ENCODE measurements at places on chromosomes 12 and 14. TPM values are rescaled to one million over a fixed set of nuclear protein-coding genes. Genes with fewer than 3 reads are reported as not detected.

GRCh38 chr12:80655751-80656150 lies 51.7 kb upstream of the MYF6 start:
- no peak overlapping the region for H3K27ac ChIP-seq
- DNase-seq = no peak
- H3K27me3 ChIP-seq = no peaks in the 10 kb centered on the region
- H3K4me1 ChIP-seq = no peaks in the 10 kb centered on the region

DNA sequence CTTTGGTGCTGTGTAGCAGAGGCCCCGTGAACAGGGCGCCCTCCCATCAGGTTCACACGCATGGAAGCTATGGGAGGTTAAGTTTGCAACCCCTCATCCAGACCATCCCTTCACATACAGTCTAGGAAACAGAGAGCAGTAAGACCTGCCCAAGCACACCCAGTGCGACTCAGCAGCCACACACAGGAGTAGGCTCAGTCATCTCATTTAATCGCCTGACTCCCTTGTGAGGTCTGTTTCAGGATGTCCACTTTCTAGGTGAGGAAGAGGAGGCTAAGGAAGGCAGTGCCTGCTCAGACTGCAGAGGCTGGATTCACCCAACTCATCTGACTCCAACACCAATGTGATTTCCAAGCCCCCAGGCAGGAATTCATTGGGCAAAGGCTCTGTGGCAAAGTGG lies 11.9 kb downstream of the BDKRB1 start:
- H3K4me3 ChIP-seq = no peak overlapping the region
- no peak overlapping the region for H3K27ac ChIP-seq
- no peak for DNase-seq
- no peaks in the 10 kb centered on the region for H3K27me3 ChIP-seq
- no peaks in the 10 kb centered on the region for H3K4me1 ChIP-seq
- H3K36me3 ChIP-seq = no peaks in the 10 kb centered on the region

DNA sequence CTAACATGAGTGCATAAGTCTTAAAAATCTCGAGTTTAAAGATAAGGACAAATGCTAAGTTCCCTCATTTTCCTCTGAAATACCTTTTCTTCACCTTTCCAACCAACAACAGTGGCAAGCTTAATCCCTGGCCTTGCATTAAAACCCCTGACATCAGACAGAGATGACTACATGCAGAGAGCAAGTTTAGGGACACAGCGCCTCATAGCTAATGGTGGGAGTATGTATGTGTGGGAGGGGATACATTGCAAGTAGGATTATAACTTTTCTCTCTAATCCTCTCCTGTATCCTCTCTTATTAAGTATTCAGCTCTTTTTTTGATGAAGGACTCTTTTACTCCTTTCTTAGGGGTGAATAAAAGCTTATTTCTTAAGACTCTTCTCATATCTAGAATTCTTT lies 547.1 kb downstream of the CCER1 start:
- H3K4me3 ChIP-seq = no peak overlapping the region
- H3K27me3 ChIP-seq = no peaks in the 10 kb centered on the region
- no peak for DNase-seq
- no peaks in the 10 kb centered on the region for H3K4me1 ChIP-seq

- no peaks in the 10 kb centered on the region for H3K36me3 ChIP-seq
- no peaks in the 10 kb centered on the region for H3K27me3 ChIP-seq
- peaks cover 3% of the 10 kb centered on the region for H3K4me1 ChIP-seq
Observed at GRCh38 chr12:6229224-6230218, 29.3 kb downstream of the CD9 start.

GRCh38 chr12:27219693-27220054 lies 24.4 kb upstream of the STK38L start:
- H3K27ac ChIP-seq = no peak overlapping the region
- H3K36me3 ChIP-seq = peaks cover 1% of the 10 kb centered on the region
- DNase-seq = no peak
- H3K27me3 ChIP-seq = no peaks in the 10 kb centered on the region
- no peak overlapping the region for H3K4me3 ChIP-seq

DNA sequence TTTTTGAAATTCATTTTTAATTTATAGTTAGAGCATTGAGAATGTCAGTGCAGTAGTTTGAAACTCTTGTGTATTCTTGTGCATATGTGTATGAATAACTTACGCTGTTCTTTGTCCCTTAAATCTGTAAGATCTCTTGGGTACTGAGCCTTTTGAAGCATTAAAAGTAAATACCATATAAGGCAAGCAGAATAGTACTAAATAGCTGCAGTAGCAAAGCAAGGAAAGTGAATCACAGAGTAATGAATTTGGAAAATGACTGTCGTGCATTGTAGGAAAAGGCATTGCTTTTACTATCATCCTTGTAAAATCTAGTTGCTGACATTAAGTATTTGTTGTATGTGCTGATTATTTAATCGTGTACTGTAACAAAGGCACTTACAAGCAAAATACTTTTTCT lies 12.1 kb downstream of the CNOT2 start:
- H3K4me3 ChIP-seq = peak overlapping the region; percentile 48
- no peaks in the 10 kb centered on the region for H3K4me1 ChIP-seq

- no peak overlapping the region for H3K4me3 ChIP-seq
- peaks cover 3% of the 10 kb centered on the region for H3K4me1 ChIP-seq
- no peak overlapping the region for H3K27ac ChIP-seq
- no peak for DNase-seq
- H3K36me3 ChIP-seq = peaks cover 8% of the 10 kb centered on the region
- H3K27me3 ChIP-seq = no peaks in the 10 kb centered on the region
Observed at GRCh38 chr12:123471374-123472068, 13.6 kb downstream of the SNRNP35 start.

GRCh38 chr12:111505601-111506036 lies 93.5 kb downstream of the ATXN2 start:
- H3K36me3 ChIP-seq = peaks cover 7% of the 10 kb centered on the region
- no peak overlapping the region for H3K4me3 ChIP-seq
- no peaks in the 10 kb centered on the region for H3K27me3 ChIP-seq
- no peak overlapping the region for H3K27ac ChIP-seq

- no peaks in the 10 kb centered on the region for H3K27me3 ChIP-seq
- H3K4me3 ChIP-seq = no peak overlapping the region
- H3K36me3 ChIP-seq = no peaks in the 10 kb centered on the region
- H3K27ac ChIP-seq = no peak overlapping the region
- no peak for DNase-seq
Observed at GRCh38 chr14:69685218-69685616, 73.8 kb downstream of the SUSD6 start.

- H3K4me1 ChIP-seq = no peaks in the 10 kb centered on the region
- H3K27me3 ChIP-seq = no peaks in the 10 kb centered on the region
Observed at GRCh38 chr12:107967170-107967569, 161.9 kb upstream of the WSCD2 start.

DNA sequence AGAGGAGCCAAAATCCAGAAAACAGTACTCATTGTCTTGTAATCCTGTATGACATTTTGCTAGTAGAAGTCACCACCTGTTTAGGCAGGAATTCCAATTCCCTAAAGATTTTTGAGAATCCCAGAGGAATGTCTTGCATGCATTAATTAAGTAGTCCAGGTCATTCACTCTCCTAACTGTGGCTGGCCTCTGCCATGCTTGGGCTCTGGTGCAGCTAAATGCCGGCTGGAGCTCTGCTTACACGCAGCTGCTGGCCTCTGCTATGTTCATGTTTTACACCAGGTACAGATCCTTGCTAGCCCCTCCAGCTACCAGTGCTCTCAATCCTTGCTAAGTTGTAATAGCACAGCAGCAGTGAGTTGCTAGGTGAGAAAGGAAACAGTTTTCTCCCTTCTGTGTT lies 16.3 kb upstream of the HIF1A start:
- no peaks in the 10 kb centered on the region for H3K27me3 ChIP-seq
- DNase-seq = no peak
- H3K27ac ChIP-seq = no peak overlapping the region
- H3K4me3 ChIP-seq = no peak overlapping the region
- no peaks in the 10 kb centered on the region for H3K4me1 ChIP-seq

GRCh38 chr12:75685617-75686225 lies 174.3 kb upstream of the KRR1 start:
- H3K27me3 ChIP-seq = no peaks in the 10 kb centered on the region
- no peak for DNase-seq
- H3K27ac ChIP-seq = no peak overlapping the region
- no peak overlapping the region for H3K4me3 ChIP-seq
- H3K36me3 ChIP-seq = no peaks in the 10 kb centered on the region

- H3K4me1 ChIP-seq = no peaks in the 10 kb centered on the region
- DNase-seq = no peak
- H3K4me3 ChIP-seq = no peak overlapping the region
- no peaks in the 10 kb centered on the region for H3K27me3 ChIP-seq
Observed at GRCh38 chr12:105576261-105576660, 245.8 kb downstream of the C12orf75 start.

DNA sequence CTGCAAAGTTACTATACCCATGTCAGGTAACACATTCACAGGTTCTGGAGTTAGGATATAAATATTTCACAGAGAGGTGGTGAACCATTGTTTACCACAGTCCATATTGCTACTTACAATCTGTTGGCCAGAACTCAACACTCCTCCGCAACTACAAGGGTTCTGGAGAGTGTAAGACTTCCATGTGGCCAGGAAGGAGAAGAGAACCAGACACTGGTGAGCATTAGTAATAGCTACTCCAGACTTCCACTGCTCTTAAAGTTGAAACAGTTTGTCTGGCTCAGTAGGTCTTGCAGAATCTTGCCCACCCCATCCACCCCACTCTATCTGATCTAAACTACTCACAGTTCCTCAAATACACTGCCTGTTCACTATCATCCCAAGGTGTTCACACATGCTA lies 369.6 kb downstream of the DUSP6 start:
- no peak overlapping the region for H3K4me3 ChIP-seq
- H3K36me3 ChIP-seq = no peaks in the 10 kb centered on the region
- H3K27me3 ChIP-seq = no peaks in the 10 kb centered on the region
- no peak overlapping the region for H3K27ac ChIP-seq
- no peaks in the 10 kb centered on the region for H3K4me1 ChIP-seq

DNA sequence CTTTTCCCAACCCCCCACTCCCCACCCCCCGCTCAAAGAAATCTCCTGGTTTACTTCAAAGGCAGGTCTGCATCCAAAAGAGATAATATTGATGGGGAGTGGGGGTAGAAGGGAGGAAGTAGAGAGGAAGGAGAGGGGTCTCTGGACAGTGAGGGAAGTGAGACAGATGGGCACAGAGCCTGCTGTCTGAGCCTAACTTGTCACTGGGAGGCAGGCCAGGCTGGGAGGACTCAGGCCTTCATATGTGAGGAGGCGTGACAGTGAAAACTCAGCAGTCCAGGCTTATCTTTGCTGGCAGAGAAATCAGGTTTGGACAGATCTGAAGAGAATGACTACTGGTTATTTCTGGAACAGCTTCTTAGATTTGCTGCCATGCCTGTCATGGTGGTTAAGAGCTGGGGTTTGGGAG lies 192.3 kb downstream of the NUAK1 start:
- H3K27ac ChIP-seq = no peak overlapping the region
- no peak for DNase-seq
- no peaks in the 10 kb centered on the region for H3K36me3 ChIP-seq
- H3K4me3 ChIP-seq = no peak overlapping the region
- H3K4me1 ChIP-seq = peaks cover 10% of the 10 kb centered on the region

- no peak for DNase-seq
- H3K27me3 ChIP-seq = no peaks in the 10 kb centered on the region
- peaks cover 2% of the 10 kb centered on the region for H3K36me3 ChIP-seq
- H3K4me1 ChIP-seq = peaks cover 3% of the 10 kb centered on the region
- H3K4me3 ChIP-seq = peak overlapping the region; percentile 100
- H3K27ac ChIP-seq = peak overlapping the region; percentile 85
Observed at GRCh38 chr12:11650286-11651281, 1.1 kb downstream of the ETV6 start.

DNA sequence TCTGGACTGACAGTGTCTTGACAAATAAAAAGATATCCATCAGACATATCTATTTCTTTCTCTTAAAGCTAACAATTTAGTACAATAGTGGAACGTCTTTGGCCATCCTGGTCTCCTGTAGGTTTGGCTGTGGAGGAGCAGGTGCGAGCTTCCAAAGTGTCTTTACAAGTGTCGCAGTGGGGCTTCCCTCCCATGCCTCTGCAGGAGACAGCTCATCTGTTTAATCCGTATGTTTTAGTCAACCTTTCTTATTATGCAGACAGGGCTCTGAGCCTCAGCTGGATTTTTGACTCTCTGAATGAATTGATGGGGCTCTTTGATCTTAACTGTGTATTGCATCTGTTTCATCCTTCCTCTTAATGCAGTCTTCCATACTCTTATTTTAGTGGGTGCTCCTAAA lies 57.5 kb downstream of the RMST start:
- no peaks in the 10 kb centered on the region for H3K27me3 ChIP-seq
- no peaks in the 10 kb centered on the region for H3K4me1 ChIP-seq
- no peak overlapping the region for H3K4me3 ChIP-seq
- H3K36me3 ChIP-seq = no peaks in the 10 kb centered on the region
- no peak overlapping the region for H3K27ac ChIP-seq

GRCh38 chr14:32005628-32006027 lies 71.5 kb upstream of the ARHGAP5 start:
- no peak overlapping the region for H3K27ac ChIP-seq
- H3K4me1 ChIP-seq = no peaks in the 10 kb centered on the region
- no peak for DNase-seq
- no peaks in the 10 kb centered on the region for H3K27me3 ChIP-seq

GRCh38 chr12:92338671-92339070 lies 193.0 kb upstream of the BTG1 start:
- no peak for DNase-seq
- H3K36me3 ChIP-seq = no peaks in the 10 kb centered on the region
- no peak overlapping the region for H3K4me3 ChIP-seq
- no peaks in the 10 kb centered on the region for H3K4me1 ChIP-seq
- no peak overlapping the region for H3K27ac ChIP-seq
- no peaks in the 10 kb centered on the region for H3K27me3 ChIP-seq

GRCh38 chr12:75751769-75752471 lies 240.5 kb upstream of the KRR1 start:
- H3K27me3 ChIP-seq = no peaks in the 10 kb centered on the region
- no peaks in the 10 kb centered on the region for H3K36me3 ChIP-seq

- H3K4me1 ChIP-seq = no peaks in the 10 kb centered on the region
- H3K27me3 ChIP-seq = no peaks in the 10 kb centered on the region
- H3K36me3 ChIP-seq = no peaks in the 10 kb centered on the region
- H3K4me3 ChIP-seq = no peak overlapping the region
- DNase-seq = no peak
- H3K27ac ChIP-seq = no peak overlapping the region
Observed at GRCh38 chr12:8665759-8666158, 3.1 kb upstream of the MFAP5 start.

DNA sequence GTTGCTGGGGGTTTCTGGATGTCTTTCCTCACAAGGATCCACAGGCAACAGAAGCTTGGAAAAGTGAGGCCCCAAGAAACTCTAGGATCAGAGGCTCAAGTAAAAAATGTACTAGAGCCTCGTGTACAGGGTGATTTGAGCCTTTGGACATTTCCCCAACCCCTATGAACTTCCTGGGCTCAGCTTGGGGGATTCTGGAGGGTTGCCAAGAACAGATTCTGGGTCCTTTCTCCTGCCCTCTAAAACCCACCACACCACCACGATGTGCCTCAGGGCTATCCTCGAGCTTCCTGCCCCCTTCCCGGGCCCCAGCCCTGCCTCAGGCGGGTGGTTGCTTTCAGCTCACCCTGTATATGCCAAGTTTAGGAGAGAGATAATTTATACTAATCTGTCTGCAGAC lies 583 bp downstream of the FAM186B start:
- H3K4me3 ChIP-seq = no peak overlapping the region
- no peaks in the 10 kb centered on the region for H3K36me3 ChIP-seq
- H3K27ac ChIP-seq = no peak overlapping the region

ARHGEF25 gene
- 72.0 TPM for total RNA-seq

MRPL51 gene
- total RNA-seq = 91.8 TPM

RNASE3 gene
- not detected for total RNA-seq

TRHDE gene
- total RNA-seq = 2.3 TPM

TAS2R30 gene
- 6.9 TPM for total RNA-seq

ANKS1B gene
- total RNA-seq = 37.0 TPM

KRT86 gene
- total RNA-seq = 0.39 TPM

OVCH1 gene
- total RNA-seq = 1.5 TPM

AJUBA gene
- total RNA-seq = 16.2 TPM

C14orf132 gene
- total RNA-seq = 38.2 TPM

CARMIL3 gene
- total RNA-seq = 0.24 TPM

IRAK3 gene
- total RNA-seq = 29.7 TPM
